Activated effector memory CD4-positive, alpha-beta T cell treated with anti-CD3 and anti-CD28 coated beads, Interleukin-2, amount 50 U/mL, for 16 hours (primary cell): ENCODE measurements at places on chromosomes 13 and 19.

DNA sequence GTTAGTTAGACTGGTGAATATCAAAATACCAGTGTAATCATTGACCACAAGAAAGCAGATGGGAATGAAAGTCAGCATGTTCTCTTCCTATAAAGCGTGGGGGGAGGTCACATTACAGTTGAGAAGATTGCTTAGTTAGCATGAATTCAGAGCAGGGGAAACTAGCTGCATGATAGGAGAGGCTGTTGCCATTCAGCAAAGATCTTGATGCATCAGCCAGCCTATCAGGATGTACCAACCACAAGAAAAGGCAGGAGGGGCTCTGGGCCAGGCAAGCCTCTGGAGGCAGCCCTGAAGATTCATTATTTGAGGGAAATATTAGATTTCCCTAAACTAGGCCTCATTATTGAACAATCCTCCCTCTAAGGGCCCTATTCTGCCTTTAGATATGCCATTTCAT, 5.0 kb upstream of the MTMR6 start:
- DNase-seq: no peak

GRCh38 chr13:51707461-51707860, 96.5 kb downstream of the DHRS12 start:
- DNase-seq: no peak

DNA sequence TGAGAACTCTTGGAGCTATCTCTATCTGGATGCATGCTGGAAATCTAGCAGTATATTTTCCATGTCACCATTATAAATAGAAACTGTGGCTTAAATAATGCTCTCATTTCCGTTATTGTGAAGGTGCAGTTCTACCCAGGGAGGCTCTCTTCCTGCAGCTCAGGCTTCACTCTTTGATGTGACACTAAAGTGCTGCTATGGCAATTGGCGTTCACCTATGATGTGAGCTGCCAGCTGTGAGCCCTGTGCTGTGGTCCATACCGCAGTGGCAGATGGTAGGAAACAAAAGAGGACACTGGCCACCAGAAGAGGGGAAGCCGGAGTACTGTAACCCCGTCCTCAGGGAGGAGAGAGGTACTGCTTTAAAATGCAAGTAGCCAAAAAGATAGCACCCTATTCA, 40.6 kb upstream of the ZNF681 start:
- peak; percentile 74 for DNase-seq

- DNase-seq: no peak
Measured at GRCh38 chr13:67619351-67619994, 389.3 kb upstream of the PCDH9 start.

DNA sequence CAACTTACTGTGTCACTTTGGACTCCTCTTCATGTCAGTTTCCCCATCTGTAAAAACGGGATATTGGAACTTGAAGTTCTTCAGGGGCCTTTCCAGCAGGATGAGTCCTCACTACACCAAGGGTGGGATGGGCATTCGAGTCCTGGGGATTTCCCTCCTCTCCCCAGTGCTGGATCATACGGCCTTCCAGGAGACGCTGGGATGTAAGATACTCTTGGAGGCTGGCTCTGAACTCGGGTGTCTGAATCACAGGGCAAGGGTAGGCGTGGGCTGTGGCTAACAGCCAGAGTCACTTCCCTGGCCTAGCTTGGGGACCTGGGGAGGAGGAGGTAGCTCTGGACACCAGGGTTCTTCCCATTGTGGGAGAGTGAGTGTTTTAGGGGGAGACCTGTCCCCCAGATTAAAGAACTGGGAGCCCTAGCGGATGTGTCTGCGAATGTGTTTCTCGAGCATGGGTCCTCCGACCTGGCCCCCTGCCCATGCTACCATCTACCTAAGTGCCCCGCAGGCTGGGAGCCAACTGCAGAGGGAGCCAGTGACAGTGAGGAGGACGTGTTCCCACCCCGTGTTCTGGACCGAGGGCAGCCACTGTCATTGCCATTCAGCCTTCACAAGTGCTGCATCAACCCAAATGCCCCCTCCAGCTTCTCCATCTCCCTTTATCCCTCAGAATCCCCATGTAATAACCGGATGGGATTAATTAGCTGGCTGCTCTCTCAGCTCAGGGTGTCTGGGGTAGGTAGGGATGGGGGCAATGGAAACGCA, 2.4 kb upstream of the CYTH2 start:
- no peak for DNase-seq

- DNase-seq: no peak
Measured at GRCh38 chr13:35621989-35622388, 145.5 kb upstream of the MAB21L1 start.

DNA sequence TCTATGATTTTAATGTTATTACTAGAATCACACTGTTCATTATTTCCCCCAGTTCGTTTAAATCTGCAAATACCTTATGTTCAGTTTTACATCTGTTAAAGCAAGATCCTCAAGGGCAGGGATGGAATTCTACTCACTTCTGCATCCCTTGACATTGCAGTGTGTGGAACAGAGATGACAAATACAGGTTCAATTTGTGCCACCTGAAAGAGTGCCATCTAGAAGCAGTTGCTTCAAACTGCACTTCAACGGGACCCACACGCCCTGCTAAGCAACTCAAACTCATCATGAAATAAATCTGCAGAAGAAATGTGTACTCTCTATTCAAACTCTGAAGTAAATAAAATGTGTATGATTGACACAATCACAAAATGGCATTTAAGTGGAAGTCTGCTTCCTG, 44.5 kb downstream of the RUBCNL start:
- no peak for DNase-seq

DNA sequence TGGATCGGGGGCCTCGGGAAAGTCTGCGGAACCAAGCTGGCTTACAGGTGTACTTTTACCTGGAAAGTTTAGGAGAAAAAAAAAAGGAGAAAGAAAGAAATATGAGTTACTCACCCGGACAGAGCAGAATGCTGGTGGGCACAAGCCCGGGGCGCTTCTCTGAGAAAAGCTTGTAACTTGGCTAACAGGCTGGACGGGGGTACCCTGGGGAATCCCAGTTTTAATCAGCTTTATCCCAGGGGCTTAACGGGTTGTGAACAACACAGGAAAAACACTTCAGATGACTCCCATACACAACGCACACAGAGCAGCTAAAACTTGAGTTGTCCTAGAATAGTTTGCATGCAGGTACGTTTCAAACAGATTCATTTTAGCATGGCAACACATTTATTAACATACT, 37.3 kb downstream of the KLF2 start:
- DNase-seq: no peak

DNA sequence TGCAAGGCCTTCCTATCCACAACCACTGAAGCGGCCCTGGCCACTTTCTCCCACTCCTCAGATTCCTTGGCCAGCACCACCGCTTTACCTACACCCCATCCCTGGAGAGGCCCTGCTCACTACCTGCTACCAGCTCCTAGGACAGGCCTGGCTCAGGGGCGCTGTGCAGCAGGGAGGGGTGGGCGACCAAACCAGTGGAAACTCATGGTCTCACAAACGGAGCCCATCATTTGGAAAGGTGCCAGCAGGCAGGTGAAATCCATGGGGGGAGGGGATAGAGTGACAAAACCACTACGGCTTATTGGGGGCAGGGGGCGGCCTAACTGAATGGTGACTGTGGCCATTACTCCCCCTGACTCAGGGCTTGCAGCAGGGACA, 27.6 kb downstream of the C19orf47 start:
- DNase-seq: peak; percentile 58

DNA sequence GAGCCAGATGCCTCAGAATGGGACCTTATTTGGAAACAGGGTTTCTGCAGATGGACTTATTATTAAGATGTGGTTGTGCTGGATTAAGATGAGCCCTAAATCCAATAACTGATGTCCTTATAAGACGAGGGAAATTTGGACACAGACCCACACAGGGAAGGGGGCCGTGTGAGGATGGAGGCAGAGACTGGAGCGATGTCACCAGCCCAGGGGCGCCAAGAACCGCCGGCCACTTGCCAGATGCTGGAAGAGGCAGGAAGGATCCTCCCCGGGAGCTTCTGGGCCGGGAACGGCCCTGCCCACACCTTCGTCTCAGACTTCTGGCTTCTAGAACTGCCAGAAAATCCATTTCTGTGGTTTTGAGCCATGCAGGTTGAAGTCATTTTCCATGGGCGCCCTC, 26.6 kb downstream of the GNG7 start:
- no peak for DNase-seq

- DNase-seq: no peak
Measured at GRCh38 chr13:98246538-98247172, 69.6 kb upstream of the RNF113B start.

DNA sequence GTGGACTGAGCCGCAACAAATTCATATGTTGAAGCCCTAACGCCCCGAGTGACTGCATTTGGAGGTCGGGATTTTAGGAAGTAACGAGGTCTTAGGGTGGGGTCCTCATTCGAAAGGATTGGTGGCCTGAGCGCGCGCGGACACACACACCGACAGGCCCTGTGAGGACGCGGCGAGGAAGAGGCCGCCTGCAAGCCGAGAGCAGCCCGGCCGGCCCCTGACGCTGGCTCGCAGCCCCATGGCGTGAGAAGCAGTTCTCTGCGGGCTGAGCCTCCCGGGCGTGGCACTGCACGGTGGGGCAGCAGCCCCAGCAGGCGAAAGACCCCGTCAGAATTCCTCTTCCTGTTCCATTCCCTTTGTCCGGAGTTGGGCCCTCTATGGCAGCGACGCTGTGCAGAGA, 131.2 kb downstream of the CRYL1 start:
- DNase-seq: no peak
